ENCODE measurements at places on chromosomes 3 and 15.

- no peak for DNase-seq
Observed at GRCh38 chr3:172816968-172817367, 66.4 kb downstream of the ECT2 start.

- DNase-seq: no peak
Observed at GRCh38 chr3:173650596-173650995, 253.1 kb downstream of the NLGN1 start.

DNA sequence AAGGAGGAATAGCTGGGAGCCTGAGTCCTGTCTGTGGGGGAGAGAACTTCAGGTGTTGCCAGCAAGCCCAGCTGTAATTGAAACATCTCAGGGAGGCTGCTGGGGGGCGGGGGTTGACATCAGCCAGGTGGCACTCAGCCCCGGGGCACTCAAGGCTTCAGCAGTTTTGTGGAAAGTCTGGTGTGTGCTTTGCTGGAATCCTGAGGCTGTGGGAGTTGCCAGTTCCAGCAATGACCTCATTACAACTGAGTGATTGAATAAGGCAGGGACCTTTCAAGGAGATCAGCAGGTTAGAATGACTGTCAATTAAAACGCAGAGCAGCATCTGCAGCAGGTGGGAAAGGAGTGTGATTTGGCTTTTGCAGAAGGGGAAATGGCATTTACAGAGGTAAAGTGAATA lies 75.7 kb downstream of the FAM43A start:
- no peak for DNase-seq

GRCh38 chr3:52845157-52845556 lies 10.3 kb upstream of the MUSTN1 start:
- DNase-seq: peak; percentile 56

DNA sequence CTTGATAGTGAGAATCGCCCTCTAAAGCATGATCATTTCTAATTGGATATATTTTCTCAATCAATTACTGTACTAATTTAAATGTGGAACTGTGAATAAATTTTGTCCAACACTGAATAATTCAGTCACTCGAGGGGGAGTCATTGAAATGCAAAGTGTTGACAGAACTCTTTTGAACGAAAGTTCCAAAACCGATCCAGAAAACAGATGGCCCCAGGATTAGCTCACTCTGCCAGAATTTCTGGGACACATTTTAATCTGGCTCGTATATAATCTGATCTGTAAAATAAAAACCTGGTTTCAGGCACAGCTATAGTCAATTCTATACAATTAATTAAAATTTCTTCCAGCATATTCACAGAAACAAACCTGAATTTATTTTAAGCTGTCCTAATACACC lies 580.4 kb downstream of the ROBO1 start:
- no peak for DNase-seq

DNA sequence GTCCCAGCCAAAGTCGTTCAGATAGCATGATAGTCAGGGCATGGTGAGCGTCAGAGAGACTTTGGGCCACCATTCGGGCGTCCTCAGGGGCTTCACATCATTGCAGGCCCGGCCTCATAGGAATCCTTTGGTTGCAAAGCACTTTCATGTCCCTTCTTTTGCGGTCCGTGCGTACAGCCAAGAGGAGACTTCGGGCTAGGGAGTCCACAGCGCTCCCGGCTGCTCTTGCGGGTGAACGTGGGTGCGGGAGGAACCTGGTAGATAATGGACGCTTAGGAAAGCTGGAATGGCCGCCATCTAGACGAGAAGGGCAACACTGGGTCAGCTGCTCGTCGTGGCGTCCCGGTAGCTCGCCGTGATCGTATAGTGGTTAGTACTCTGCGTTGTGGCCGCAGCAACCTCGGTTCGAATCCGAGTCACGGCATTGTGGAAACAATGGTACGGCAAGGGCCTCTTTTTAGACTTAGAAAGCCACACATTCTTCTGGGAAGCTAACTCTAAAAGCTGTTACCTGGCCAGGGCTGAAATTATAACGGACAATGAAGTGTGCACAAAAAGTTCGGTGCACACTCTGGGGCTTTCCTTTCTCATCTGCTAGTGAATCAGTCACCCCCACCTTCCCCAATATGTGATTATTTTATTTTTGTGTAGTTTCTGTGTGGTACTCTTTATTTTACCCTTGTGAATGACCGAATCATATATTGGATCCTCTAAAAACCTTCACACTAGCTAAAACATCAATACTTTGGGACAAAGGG lies 13.2 kb upstream of the SHF start:
- DNase-seq: peak; percentile 90

GRCh38 chr3:103532986-103533385 lies 1098.2 kb downstream of the ZPLD1 start:
- DNase-seq: no peak

DNA sequence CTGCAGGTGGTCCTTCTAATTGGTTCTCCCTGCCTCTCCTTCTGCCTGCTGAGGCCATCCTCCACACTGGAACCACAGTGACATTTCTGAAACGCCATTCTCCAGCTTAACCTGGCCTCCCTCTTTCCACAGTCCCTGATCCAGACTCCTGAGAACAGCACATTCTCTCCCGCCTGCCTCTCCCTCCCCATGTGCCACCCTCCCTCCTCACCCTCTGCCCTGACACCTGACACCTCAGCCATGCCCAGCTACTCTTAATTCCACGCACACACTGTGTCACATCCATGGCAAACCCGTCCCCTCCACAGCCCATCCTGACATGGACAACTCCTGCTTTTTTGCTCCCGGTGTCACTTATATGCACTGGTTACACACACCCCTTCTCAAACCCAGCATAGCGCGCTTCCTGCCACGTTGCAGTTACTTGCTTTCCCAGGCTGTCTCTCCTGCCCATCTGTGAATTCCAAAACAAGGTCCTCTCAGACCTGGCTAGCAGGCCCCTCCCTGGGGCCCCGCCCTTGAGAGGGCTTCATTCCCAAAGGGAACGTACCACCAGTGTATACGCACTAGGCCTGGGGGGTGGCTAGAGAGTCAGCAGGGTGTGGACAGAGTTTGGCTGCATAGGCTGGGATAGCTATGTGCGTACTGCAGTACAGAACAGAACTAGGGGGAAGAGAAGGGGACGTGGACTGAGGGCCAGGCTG lies 92.7 kb upstream of the BLM start:
- no peak for DNase-seq

DNA sequence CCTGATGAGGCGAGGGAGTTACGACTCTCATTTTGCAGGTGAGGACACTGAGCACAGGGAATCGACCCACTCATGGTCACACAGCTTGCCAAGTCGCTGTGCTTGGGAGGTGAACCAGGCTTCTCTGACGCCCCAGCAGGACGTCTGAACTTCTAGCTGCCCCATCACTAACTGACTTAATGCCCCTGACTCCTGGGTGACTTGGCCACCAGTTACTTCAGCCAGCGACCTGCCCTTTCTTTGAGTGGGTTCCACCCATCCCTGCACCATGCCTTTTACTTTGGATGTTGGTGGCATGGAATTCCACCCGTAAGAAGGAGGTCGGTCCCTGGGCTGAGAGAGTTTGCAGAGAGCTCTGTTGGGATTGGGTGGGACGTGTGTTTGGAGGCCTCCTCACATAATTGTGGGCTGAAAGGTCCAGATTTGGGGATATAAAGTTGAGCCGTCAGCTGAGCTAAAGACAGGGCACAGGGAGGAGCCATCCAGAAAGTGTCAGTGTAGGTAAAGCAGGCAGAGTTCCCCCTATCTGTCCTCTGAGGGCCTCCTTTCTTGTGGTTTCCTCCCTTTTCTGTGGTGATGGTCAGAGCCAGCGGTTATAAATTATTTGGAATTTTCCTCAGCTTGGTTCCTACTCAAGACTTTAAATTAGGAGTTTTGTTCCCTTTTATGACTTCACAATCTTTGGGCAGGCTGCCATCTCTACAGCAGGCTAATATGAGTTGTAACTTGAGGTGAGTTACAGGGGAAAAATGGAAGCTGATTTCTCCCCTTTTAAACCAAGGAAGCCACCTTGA lies 55.0 kb downstream of the FLNB start:
- no peak for DNase-seq

GRCh38 chr3:50913260-50913659 lies 238.5 kb downstream of the DOCK3 start:
- no peak for DNase-seq

DNA sequence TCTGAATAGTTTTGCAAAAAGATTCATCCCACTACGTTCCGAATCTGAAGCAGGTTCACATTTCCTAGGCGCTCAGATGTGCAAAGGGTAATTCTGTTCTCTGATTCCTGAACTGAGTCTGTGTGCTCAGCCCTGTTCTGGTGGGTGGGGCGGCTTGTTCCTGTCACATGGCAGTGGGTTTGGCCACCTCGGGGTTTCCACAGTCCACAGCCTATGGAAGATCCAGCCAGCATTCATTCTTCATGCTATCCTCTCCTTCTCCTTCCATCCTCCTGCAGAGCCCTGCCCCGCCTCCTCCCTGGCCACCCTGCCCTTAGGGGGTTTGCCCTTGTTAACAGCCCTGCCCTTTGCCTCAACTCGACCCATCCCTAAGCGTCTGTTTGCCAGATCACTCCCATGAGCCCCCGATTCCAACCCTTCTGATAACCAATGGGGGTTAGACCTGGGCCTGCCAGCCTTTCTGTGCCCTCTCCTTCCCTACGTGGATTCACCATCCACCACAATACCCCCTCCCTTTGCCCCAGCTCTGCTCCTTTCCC lies 31.0 kb downstream of the PRR20G start:
- DNase-seq: no peak

- no peak for DNase-seq
Observed at GRCh38 chr15:88661041-88661700, 22.4 kb downstream of the ISG20 start.

- no peak for DNase-seq
Observed at GRCh38 chr3:158330870-158331269, 221.0 kb downstream of the RSRC1 start.

- DNase-seq: peak; percentile 63
Observed at GRCh38 chr3:197883541-197883940, 66.4 kb upstream of the RPL35A start.

GRCh38 chr3:174169736-174170135 lies 689.4 kb upstream of the NAALADL2 start:
- DNase-seq: no peak

DNA sequence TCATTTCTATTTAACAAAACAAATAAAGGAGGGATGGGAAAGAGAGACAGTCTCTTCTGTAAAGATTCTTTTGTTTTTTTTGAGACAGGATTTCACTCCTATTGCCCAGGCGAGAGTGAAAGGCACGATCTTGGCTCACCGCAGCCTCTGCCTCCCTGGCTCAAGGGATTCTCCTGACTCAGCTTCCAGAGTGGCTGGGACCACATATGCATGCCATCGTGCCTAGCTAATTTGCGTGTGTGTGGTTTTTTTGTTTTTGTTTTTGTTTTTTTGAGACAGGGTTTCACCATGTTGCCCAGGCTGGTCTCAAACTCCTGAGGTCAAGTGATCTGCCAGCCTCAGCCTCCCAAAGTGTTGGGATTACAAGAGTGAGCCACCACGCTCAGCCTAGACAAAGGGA lies 23.3 kb downstream of the STAG1 start:
- peak; percentile 32 for DNase-seq
